Cardiac septum (tissue), 1 donor: ENCODE measurements at places on chromosomes 3 and 15. TPM values are rescaled to one million over a fixed set of nuclear protein-coding genes. Genes with fewer than 3 reads are reported as not detected.

GRCh38 chr15:84606653-84607120, 5.9 kb downstream of the ZSCAN2 start:
- peak; percentile 36 for DNase-seq

DNA sequence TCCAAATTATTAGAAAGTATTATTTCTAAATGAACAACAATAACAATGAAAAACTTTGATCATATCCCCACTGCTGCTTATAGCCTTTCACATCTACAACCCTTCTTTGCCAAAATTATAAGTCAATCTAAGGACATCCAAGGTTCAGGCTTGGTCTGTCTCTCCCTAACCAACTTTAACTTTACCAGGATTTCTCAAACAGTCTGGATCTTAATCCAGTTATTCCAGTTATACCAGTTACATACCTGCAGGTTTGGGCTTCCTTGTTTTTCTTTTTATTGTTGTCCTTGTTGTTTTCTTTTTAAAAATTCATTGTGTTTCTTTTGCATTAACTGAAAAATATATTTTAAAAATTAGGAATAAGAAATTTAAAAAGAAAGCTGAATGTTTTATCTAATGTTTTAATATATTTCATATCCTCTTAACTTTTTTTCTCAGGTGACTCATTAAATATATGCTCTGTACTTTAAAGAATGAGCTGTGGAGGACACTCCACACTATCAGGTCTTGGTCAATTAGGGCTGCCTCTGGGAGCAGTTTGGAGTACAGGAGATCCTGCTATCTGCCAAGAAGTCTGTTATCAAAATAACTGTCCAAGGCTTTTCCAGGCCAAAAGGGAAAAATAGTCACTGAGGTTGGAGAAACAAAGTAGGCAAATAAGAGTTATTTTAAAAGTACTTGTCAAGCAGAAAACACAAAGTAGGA, 421.4 kb downstream of the EPHA6 start:
- DNase-seq, result no peak

DNA sequence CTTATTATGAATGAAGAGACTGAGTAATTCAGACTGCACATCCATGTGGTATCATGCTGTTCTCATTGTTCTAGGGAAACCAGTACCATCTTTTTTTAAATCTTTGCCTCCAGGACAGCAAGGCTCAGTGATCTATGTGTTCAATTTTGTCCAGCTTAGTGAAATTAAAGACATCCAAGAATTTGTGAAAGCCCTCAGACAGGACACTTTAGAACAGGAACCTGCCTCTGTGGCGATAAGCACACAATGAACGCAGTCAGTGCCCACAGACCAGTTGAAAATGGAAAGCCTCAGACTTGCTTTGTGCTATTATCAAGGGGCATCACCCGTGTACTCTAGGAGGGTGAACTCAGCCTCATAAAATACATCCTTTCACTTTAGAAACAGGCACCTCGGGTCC, 20.1 kb downstream of the EID1 start:
- DNase-seq, result no peak

GRCh38 chr3:39137435-39137936, 15.9 kb downstream of the CSRNP1 start:
- DNase-seq, result peak; percentile 70

GRCh38 chr3:123011447-123011846, 16.1 kb downstream of the SEMA5B start:
- DNase-seq, result no peak

GRCh38 chr15:96894659-96895058, 564.2 kb downstream of the NR2F2 start:
- no peak for DNase-seq

DNA sequence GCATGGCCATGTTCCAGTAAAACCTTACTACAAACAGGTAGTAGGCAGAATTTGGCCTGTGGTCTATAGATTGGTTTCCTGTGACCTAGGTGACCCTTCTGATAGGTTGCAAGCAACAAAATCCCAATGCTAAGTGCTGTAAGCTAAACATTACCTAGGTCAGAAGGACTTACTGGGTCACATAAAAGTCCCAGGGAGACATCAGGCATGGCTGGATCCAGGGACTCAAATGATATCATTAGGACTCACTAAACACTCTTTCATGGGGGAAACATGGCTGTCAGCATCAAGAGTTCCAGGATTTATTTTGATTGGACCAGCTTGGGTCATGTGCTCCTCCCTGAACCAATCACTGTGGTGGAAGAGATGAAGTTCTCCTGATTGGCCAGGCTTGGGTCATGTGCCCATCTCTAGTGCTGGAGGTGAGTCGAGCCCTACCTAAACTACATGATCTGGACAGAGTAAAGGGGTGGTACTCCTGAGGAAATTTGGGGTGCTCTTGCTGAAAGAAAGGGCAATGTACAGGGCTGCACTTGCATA, 16.8 kb upstream of the SLC6A1 start:
- DNase-seq, result no peak

DNA sequence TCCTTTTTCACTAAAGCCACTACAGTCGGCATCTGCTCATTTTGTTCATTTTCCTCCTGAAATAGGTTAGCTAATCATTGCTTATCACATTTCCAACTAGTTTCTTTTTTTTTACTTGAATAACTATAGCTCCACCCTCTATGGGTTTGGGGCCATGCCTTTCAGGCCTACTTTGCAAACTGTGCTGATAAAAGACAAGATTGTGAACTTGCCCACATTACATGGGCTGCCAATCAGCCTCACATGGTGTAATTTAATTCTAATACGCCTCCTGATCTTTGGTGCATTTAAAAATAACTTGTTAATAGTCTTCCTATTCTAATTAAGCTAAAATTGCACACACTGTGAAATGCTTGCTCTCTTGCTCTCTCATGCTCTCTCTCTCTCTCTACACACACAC, 90.5 kb downstream of the TGFBR2 start:
- no peak for DNase-seq

SPINK8 gene
- total RNA-seq, result not detected

GRCh38 chr3:134381831-134382442, 7.7 kb upstream of the AMOTL2 start:
- DNase-seq, result peak; percentile 50

DNA sequence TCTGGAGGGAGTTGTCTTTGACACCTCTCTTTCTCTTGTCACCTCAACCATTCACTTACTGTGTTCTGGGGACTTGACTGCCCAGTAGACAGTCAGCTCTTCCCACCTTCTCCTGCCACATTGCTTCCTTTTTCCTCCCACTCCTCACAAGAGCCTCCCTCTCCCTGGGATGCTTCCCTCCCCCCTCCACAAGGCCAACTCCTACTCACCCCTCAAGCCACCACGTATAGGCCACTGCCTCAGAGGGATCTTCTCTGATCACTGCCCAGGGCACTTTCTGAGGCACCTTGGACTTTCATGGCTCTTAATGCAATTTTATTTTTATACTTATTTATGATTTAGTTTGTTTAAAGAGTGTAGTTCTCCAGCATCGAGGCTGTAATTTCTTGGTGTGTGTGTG, 23.2 kb downstream of the THSD4 start:
- DNase-seq, result no peak

GRCh38 chr3:126530171-126531050, 6.5 kb downstream of the CHST13 start:
- peak; percentile 87 for DNase-seq

DNA sequence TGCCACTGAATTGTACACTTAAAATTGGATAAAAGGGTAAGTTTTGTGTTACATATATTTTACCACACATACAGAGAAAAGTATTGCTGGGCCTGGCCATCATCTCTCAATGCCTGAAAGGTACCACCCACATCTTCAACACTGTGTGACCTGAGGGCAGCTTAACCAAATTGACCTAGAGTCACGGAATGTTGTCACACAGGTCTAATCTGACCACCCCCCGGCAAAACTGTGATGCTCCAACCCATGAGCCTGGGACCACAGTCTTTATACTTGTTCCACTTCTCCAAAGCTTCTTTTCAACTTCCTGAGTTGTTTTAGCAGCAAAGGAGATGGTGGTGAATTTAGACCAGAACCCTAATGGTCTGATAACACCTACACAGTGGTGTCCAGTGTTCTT, 210.3 kb upstream of the TPM1 start:
- DNase-seq, result no peak

GRCh38 chr3:73401616-73402279, 223.0 kb downstream of the PDZRN3 start:
- no peak for DNase-seq

GOLIM4 gene
- total RNA-seq, result 88.8 TPM

DNA sequence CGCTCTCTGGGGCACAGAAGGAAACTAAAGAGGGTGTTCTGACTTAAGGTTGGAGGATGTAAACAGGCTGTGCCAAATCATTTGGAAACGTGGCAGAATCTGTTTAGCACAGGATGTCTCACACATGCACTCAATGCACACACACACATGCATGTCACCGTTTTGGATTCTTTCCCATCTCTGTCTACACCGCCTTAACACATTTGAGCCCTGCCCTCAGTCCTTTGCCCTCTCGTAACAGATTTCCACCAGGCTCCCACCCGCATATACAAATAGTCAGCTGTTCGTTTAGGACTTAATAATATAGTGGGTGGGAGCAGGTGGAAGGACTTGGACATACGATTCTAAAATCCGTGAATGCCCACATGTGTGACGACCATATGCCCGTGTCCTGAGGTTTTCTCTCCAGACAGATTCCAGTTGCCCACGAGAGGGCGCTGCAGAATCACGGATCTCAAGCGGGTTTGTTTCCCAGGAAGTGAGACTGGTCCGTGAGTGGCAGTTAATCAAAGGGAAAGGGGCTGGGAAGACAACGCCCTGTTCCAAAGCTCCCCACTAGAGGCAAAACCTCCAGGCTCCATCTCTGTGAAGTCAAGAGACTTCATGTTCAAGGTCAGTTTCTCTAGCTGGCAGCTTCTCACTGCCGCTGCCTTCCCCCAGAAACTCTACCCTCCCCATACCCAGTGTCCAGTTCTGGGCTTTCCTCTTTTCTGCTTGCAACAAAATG, 44.5 kb downstream of the NOX5 start:
- DNase-seq, result peak; percentile 91

DNA sequence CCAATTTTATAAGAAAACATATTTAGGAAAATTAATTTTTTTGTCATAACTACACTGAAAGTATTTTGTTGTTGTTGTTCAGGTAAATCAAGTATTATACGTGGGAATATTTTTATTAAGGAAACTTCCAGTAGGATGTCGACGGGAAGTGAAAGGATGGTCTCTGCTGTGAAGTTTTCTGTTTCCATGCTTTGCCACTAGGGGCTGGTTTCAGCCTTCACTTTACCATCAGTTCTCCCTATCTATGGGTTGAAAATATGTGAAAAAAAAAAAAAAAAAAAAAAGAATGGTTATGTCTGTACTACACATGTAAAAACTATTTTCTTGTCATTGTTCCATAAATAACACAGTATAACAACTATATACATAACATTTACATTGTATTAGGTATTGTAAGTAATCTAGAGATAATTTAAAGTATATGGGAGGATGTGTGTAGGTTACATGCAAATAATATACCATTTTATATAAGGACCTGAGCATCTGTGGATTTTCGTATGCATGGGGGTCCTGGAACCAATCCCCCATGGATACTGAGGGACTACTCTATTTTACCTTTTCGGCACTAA, 136.7 kb downstream of the SMAD6 start:
- DNase-seq, result no peak

- no peak for DNase-seq
Measured at GRCh38 chr3:163929069-163929652, 1149.1 kb downstream of the SI start.

GRCh38 chr15:42360535-42361112, 1.3 kb downstream of the CAPN3 start:
- no peak for DNase-seq

- no peak for DNase-seq
Measured at GRCh38 chr15:90286678-90287077, 21.2 kb downstream of the NGRN start.

DNA sequence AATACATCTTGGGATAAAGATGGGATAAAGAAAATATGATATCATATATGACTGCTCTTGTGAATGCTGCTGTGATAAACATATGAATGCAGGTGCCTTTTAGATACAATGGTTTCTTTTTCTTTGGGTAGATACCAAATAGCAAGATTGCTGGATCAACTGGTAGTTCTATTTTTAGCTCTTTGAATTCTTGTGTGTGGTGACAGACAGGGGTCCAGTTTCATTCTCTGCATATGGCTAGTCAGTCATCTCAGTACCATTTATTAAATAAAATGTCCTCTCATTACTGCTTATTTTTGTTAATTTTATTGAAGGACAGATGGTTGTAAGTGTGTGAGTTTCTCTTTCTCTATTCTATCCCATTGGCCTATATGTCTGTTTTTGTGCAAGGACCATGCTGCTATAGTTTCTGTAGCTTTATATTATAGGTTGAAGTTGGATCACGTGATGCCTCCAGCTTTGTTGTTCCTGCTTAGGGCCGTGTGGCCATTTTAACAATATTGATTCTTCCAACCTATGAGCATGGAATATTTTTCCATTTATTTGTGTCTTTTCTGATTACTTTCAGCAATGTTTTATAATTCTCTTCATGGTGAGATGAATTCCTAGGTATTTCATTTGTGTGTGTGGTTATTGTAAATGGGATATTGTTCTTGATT, 1089.8 kb upstream of the CADM2 start:
- DNase-seq, result no peak

C15orf61 gene
- total RNA-seq, result 7.6 TPM

ZIC1 gene
- total RNA-seq, result not detected

- DNase-seq, result no peak
Measured at GRCh38 chr3:125331243-125331642, 43.9 kb downstream of the ZNF148 start.

DNA sequence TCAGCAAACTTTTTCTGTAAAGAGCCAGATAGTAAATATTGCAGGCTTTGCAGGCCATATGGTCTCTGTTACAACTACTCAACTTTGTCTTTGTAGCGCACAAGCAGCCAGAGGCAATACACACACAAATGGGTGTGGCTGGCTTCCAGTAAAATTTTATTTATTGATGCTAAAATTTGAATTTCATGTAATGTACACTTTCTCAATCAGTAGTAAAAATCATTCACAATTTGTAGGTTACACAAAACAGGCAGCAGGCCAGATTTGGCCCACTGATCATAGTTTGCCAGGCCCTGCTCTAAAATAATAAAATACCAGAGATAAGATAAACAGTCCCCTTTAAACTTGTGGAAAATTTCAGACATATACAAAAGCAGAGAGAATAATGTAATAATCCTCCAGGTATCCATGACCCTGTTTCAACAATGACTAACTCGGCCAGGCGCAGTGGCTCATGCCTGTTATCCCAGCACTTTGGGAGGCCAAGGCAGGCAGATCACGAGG, 330.3 kb downstream of the SHQ1 start:
- no peak for DNase-seq

SST gene
- not detected for total RNA-seq

DNA sequence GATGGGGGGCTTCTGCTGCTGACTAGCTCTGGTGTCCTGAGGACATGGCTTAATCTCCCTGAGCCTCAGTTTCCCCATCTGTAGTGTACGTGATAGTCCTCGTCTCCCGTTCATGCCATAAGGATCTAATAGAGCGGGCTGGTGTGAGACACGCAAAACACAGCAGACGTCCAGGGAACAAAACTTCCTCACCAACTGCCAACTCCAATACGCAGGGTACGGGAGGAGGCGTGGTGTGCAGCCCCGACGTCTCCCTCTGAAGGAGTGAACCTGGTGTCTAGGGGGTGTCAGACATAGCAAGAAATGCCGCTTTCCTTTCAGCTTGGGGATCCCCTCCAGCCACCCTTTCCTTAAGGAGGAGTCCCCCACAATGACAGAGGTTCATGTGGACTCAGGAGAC, 55.0 kb downstream of the SMAD6 start:
- DNase-seq, result no peak

GRCh38 chr3:66480666-66481065, 20.2 kb downstream of the LRIG1 start:
- DNase-seq, result no peak
